SK-MEL-5 (cell line): ENCODE measurements at places on chromosomes 4 and X. TPM values are rescaled to one million over a fixed set of nuclear protein-coding genes. Genes with fewer than 3 reads are reported as not detected.
A peak's percentile ranks its signal among the peaks of the same experiment; 100 is the strongest.

The CCDC158 gene
- total RNA-seq, result 0.26 TPM in 1 of 2 replicates, not detected in the other

The TEX13D gene
- total RNA-seq, result 0.45 TPM in 1 of 2 replicates, not detected in the other

DNA sequence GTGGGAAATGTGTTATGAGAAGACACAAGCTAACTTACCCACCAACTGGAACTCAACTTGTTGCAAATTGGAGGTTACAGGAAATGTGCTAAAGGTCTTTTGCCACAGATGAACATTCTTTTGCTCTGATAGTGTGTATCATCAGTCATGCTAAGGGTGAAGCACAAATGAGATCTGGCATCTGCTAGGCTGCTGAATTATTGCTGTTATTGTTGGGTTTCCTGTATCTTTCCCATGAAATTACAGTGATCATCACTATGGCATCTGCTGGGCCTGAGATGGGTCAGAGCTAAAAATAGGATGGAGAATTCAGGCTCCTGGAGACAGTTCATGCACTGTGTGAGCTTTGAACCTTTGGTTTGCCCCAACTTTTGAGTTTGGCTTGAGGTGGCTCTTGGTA lies 124.5 kb downstream of the NPNT start:
- no peak for DNase-seq

The F8A3 gene
- 1.6 and 1.8 TPM in 2 replicates for total RNA-seq

- no peak for DNase-seq
These were observed 58.1 kb upstream of the HOPX start for GRCh38 chr4:56739066-56739777.

DNA sequence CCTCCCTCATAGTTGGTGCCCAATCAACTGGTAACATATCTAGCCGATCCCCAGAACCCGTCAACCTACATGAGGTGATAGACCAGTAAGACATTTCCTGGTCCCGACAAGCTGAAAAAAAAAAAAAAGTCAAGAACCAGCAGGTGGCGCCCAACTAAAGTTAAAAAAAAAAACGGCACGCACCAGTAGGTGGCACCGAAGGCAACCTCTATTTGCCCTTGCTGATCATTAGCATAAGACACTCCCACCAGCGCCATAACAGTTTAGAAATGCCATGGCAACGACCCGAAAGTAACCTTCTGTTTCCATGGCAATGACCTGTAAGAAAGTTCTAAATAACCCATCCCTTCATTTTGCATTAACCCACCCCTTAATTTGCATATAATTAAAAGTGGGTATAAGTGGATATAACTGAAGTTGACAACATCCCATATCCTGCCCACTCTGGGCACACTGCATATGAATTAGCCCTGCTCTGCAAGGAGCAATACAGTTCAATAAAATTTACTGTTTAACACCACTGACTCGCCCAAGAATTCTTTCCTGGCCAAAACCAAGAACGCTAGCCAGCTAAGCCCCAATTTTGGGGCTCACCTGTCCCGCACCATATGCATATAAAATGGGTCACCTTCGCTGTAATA lies 83.9 kb upstream of the SPANXB1 start:
- peak; percentile 80 for DNase-seq

The SHROOM3 gene
- total RNA-seq, result 0.82 and 0.88 TPM in 2 replicates

The SRPX2 gene
- total RNA-seq, result 0.72 and 1.6 TPM in 2 replicates

- no peak for DNase-seq
These were observed 174.4 kb downstream of the RAB28 start for GRCh38 chr4:13309751-13310150.

GRCh38 chrX:154090731-154091130 lies 6.8 kb downstream of the MECP2 start:
- peak; percentile 96 for DNase-seq

DNA sequence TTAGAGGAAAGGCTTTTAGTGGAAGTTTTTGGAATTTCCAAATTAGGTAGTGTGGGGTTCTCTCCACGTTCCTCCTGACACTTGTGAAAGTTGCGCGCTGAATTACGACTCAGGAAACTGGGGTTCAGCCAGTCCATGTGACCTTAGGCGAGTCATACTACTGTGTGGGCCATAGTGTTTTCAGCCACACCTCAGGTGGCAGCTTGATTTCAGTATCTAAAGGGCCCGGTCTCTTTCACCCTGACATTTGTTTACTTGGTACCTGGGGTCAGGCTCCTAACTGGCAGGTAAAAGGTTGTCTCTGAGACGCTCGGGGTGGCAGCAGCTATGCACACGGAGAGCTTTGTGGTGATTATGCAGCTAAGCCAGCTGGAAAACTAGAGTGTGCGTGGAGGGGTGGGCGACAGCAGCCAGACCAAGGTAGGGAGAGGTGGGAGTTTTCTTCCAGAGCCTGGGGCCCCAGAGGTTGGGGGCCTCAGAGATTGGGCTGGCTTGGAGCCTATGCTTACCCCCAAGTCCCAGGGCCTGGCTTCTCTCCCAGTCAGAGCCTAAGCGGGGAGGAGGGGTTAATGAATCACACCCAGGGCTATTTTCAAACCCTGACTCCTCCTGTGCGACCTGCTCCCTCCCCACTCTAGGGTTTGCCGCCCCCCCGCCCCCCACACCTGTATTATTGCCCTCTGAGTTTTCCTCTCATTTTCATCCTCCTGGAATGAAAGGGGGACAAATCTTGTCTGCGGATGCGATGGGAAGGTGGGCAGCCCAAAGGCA lies 47.2 kb downstream of the STARD8 start:
- no peak for DNase-seq

- DNase-seq, result no peak
These were observed 93.8 kb downstream of the CENPC start for GRCh38 chr4:67451464-67451863.

GRCh38 chrX:119677654-119677981 lies 15.3 kb downstream of the SEPTIN6 start:
- no peak for DNase-seq

DNA sequence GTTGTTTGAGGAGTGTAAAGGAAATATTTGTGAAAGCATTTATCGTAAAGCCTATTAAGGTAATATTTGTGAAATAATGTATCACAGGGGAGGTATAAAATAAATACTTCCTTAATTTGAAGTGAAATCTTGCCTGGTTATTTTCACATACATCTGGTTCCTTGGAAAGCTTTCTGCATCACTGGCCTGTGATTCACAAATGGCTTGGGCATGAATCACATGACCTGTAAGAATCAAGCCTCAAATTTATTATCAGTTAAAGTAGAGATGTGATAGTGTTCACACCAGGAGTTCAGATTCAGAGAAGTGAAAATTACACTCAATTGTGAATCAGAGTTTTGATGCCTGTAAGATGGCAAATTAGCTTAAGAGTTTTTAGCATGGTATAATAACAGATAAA lies 1911.4 kb downstream of the STIM2 start:
- no peak for DNase-seq

DNA sequence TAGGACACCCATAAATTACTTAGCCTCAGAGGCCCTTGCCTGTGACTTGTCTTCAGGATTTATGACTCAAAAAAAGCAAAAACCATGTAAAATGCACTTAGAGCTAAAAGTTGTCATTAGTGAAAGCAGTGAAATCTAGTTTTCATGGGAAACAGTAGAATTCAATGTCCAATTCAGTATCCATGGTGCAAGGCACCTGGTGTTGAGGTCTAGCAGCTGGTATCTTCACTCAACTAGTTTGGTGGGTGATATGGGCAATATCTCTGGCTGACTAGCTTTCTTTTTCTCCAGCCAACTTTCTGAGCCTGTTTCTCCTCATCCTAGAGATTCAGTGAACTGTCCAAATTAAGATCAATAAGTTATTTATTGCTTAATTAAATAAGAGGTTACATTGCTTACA lies 229.8 kb upstream of the NDST4 start:
- no peak for DNase-seq

The HSFX2 gene
- total RNA-seq, result not detected in 2 replicates

The ZXDA gene
- 3.2 and 3.8 TPM in 2 replicates for total RNA-seq

GRCh38 chrX:21959362-21960051 lies 19.0 kb downstream of the SMS start:
- no peak for DNase-seq

GRCh38 chrX:109720947-109721346 lies 12.1 kb downstream of the ACSL4 start:
- no peak for DNase-seq

GRCh38 chr4:5572114-5572513 lies 136.2 kb downstream of the EVC2 start:
- DNase-seq, result no peak
